ENCODE measurements at places on chromosomes 2 and 18.

GRCh38 chr2:113755835-113756354 lies 547 bp downstream of the SLC35F5 start:
- no peak for DNase-seq

GRCh38 chr2:185644828-185645227 lies 93.8 kb upstream of the FSIP2 start:
- DNase-seq: no peak

- DNase-seq: no peak
Observed at GRCh38 chr2:99085421-99085820, 56.1 kb upstream of the C2orf15 start.

- DNase-seq: no peak
Observed at GRCh38 chr18:6602365-6602764, 127.2 kb upstream of the ARHGAP28 start.

DNA sequence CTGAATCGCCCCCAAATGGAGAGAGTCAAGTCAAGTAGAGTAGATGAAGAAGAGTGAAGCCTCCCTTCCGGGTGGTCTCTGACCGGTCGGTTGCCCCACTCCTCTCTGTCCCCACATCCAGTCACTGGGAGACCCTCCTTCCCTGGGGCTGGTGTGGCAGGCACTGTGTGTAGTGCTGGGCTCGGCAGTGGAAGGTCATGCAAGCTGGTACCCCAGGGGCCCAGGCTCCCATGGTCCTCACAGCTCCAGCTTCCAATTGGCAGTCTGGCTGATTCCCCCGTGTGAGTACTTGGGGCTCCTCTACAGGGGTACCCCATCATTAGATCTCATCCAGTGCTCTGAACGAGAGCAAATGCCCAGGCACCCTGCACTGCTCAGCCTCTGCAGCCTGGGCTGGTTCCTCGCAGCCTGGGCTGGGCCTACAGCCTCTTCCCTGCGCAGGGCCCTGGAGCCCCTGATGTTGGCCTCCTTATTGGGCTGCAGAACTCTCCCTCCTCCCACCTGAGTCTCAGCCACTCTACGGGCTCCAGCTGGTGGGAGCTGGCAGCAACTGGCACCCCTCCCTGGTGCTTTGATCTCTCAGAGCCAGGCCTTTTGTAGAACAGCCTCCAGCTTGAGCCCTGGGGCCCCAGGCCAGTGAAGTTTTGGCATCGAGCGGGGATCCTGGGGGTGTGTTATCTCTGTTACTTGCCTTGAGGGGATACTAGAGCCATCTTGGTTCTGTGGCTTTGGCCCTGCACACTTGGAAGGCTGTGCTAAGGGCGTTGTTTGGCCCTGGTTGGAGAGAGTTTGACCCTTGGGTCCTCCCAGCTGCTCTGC lies 187.8 kb upstream of the HDAC4 start:
- DNase-seq: no peak

Measured in substantia nigra (tissue), 51 donors.